ENCODE measurements at places on chromosomes 3 and 15.
A peak's percentile ranks its signal among the peaks of the same experiment; 100 is the strongest.

GRCh38 chr3:192156382-192156781, 571.0 kb downstream of the FGF12 start:
- H3K36me3 ChIP-seq = no peaks in the 10 kb centered on the region
- no peak overlapping the region for H3K4me3 ChIP-seq
- H3K27me3 ChIP-seq = no peaks in the 10 kb centered on the region
- DNase-seq = no peak

DNA sequence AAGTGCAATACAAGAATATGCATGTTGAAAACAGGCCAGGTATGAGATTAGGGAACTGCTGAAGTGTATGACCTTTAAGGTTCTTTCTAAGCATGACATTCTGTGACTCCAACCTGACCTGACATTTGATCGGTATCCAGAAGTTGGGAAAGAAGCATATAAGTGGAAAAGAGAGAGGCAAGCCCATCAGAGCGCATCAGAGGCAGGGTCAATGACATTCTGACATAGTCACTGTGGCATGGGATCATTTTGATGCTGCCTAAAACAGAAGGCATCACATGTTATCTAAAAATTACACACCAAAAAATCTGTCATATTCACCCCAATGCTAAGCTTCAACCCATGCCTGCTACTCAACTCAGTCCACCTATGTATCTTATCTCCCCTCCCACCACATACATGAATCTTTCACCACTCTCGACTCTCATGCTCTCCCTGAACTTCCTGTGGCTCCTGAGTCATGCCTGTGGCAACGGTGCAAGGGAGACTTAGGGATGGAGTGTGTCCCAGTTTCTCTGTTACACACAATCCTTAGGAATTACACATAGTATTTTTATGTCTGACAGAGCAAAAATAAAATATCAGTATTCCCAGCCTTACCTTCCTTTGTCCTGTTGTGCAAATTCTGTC, 20.5 kb upstream of the LRRN1 start:
- no peaks in the 10 kb centered on the region for H3K27me3 ChIP-seq
- no peak for DNase-seq
- H3K4me1 ChIP-seq = no peaks in the 10 kb centered on the region
- no peak overlapping the region for H3K27ac ChIP-seq

- no peak overlapping the region for H3K27ac ChIP-seq
- H3K4me3 ChIP-seq = no peak overlapping the region
- H3K27me3 ChIP-seq = no peaks in the 10 kb centered on the region
- no peaks in the 10 kb centered on the region for H3K36me3 ChIP-seq
- no peaks in the 10 kb centered on the region for H3K4me1 ChIP-seq
Observed at GRCh38 chr3:34107669-34108068, 309.2 kb downstream of the PDCD6IP start.

DNA sequence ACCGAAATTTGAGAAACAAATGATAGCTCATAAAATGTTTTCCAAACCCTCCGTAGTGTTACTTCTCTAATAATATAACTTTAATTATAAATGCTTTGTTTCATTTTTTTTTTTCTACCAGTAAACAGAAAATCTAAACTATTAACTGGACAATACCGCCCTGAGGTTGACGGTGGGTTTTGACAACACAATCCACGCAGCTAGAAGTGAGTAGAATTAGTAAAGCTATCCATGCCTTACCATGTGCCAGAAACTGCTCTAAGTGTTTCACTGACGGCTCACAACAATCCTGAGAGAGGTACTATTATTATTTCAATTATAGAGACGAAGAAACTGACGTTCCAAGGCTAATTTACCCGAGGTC, 410 bp downstream of the NDUFAF1 start:
- DNase-seq = peak; percentile 9
- no peaks in the 10 kb centered on the region for H3K4me1 ChIP-seq
- no peaks in the 10 kb centered on the region for H3K27me3 ChIP-seq
- peak overlapping the region; percentile 2 for H3K27ac ChIP-seq
- H3K4me3 ChIP-seq = peak overlapping the region; percentile 100

DNA sequence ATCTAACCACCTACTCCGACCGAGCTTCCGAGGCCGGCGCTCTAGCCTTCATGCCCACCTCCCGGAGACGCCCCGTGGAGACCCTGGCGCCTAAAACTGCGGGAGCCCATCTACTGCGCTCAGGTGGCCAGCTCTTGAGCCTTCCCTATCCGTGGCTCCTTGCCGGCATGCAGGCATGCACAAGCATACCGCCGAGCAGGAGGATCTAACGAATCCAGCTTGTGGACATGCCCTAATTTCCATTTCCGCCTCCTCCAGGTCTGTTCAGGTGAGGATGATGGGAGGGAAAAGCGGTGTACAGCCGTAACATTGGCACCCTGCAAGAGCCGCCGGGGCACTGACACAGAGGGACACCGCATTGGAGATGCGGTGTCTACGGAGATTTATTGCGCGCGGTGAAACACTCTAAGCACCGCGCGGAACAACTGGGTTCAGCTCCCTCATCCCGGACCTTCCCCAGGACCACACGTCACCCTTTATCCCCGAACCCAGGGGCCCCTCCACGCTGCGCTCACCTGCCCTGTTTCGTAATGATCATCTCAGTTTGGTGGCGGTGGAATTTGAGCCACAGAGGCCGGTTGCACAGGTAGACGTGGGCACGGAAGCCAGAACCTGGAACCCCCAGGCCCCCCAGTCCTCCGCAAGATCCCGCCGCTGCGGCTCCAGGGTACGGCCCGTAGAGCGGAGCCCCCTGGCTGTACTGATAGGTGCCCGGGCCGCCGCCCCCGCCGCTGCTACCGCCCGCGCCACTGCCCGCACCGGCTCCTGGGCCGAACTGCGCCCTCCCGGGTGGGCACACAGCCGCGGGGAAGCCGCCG, 1.0 kb downstream of the EOMES start:
- H3K4me1 ChIP-seq = peaks cover 15% of the 10 kb centered on the region
- H3K27ac ChIP-seq = no peak overlapping the region
- DNase-seq = no peak
- no peaks in the 10 kb centered on the region for H3K36me3 ChIP-seq
- peak overlapping the region; percentile 68 for H3K4me3 ChIP-seq

- DNase-seq = no peak
- H3K36me3 ChIP-seq = no peaks in the 10 kb centered on the region
- H3K27me3 ChIP-seq = no peaks in the 10 kb centered on the region
Observed at GRCh38 chr3:98501863-98502576, 4.5 kb downstream of the OR5K2 start.

DNA sequence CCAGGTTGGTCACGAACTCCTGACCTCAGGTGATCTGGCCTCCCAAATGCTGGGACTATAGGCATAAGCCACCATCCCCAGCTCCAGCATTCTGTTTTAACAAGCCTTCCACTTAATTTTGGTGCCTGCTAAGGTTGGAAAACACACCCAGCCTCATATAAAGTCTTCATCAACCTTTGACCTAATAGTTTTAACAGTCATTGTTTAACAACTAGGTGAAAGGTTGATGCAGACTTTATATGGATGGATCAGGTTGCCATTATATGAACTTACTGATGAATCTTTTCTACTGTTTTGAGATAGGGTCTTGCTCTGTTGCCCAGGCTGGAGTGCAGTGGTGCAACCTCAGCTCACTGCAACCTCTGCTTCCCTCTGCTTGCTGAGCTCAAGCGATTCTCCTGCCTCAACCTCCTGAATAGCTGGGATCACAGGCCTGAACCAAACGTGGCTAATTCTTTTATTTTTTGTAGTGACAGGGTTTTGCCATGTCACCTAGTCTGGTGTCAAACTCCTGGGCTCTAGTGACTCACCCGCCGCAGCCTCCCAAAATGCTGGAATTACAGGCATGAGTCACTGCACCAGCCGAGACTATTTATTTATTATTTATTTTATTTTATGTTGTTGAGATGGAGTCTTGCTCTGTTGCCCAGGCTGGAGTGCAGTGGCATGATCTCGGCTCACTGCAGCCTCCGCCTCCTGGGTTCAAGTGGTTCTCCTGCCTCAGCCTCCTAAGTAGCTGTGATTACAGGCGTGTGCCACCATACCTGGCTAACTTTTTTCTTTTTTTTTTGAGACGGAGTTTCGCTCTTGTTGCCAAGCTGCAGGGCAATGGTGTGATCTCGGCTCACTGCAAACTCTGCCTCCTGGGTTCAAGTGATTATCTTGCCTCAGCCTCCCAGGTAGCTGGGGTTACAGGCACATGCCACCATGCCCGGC, 3.1 kb upstream of the RPAP1 start:
- H3K27me3 ChIP-seq = no peaks in the 10 kb centered on the region
- DNase-seq = peak; percentile 51
- no peak overlapping the region for H3K27ac ChIP-seq
- no peak overlapping the region for H3K4me3 ChIP-seq
- H3K36me3 ChIP-seq = no peaks in the 10 kb centered on the region
- H3K4me1 ChIP-seq = no peaks in the 10 kb centered on the region

GRCh38 chr3:61073566-61074165, 177.6 kb downstream of the FHIT start:
- no peaks in the 10 kb centered on the region for H3K4me1 ChIP-seq
- DNase-seq = no peak
- no peak overlapping the region for H3K27ac ChIP-seq
- H3K27me3 ChIP-seq = no peaks in the 10 kb centered on the region
- H3K4me3 ChIP-seq = no peak overlapping the region

DNA sequence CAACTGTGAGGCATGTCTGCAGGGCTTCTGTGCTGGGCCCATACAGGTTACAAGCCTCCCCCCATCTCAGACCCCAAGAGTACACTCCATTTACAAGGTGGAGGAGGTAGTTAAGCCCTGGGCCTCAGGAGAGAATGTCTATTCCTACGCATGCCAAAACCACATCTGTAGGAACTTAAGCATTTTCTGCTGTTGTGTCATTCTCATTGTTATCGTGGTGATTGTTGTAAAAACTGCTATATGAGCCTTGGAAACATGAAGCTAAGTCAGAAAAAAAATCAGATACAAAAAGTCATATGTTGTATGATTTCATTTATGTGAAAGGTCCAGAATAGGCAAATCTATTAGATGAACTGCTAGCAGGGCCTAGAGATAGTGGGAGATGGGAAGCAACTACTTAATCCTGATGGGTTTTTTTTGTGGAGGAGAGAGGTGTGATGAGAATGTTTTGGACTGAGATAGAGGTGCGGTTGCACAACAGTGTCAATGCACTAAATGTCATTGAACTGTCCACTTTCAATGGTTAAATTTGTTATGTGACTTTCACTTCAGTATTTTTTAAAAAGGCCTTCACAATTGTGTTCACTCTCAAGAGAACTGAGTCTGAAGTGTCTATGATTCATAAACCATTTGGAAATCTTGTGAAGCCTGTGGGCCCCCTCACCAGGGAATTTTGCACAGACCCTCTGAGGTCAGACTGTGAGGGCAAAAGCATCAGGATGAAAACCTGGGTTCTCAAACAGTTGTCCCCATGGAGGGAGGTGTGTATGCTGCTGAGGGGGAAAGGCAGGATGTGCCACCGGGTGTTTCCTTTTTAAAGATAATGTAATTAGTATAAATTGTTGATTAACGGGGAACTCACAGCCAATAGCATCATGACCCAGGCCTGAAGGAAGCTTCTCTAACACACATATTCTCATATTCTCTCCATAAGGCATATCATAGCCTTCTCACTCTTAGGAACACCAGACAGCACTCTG, 3.2 kb downstream of the RTP3 start:
- no peaks in the 10 kb centered on the region for H3K36me3 ChIP-seq
- no peaks in the 10 kb centered on the region for H3K27me3 ChIP-seq
- DNase-seq = peak; percentile 18
- peaks cover 9% of the 10 kb centered on the region for H3K4me1 ChIP-seq

DNA sequence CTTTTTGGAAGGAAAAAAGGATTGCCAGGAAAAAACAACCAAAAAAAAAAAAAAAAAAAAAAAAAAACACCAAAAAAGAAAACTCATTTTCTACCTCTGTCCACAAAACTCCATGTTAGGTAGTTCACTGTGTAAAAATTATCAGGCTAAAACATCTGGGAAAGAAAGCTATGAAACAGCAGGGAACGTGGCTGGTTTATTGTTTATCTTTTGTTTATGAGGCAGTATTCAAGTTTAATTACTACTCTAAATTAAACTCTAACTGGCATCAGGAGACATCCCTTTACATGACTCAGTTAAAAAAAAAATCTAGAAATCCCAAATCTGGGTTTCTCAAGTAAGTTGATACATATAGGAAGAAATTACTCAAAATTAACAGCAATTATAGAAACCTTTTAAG, 21.8 kb downstream of the MEIS2 start:
- H3K36me3 ChIP-seq = no peaks in the 10 kb centered on the region
- H3K27me3 ChIP-seq = no peaks in the 10 kb centered on the region
- peaks cover 3% of the 10 kb centered on the region for H3K4me1 ChIP-seq
- H3K4me3 ChIP-seq = no peak overlapping the region

- H3K4me3 ChIP-seq = no peak overlapping the region
- no peak overlapping the region for H3K27ac ChIP-seq
- DNase-seq = no peak
- no peaks in the 10 kb centered on the region for H3K27me3 ChIP-seq
- H3K36me3 ChIP-seq = no peaks in the 10 kb centered on the region
Observed at GRCh38 chr3:171092467-171092911, 66.0 kb upstream of the SLC2A2 start.

DNA sequence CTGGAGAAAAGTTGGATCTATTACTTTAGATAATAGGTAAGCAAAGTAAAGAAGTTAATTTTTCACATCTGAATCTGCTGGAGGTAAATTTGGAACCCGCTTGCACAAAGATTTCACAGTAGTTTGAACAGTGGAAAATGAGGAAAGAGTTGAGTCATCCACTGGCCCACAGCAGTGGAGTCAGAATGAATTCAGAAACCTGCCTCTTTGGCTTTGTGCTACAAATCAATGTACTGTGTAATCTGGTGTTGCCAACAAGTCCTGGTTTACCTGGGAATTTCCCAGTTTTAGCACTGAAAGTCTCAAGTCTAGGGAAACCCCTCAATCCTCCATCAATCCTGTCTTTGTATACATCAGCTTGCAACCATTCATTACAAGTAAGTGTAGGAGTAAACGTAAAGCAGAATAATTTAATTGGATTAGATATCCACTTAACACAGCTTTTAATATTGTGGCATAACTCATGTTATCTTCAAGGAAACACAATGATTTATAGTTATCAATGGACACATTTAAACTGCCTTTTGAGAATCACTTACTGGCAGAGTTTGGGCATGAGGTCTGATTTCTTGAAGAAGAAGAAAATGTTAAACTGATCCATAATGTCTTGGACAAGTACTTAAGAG, 100.6 kb downstream of the DCLK3 start:
- H3K27me3 ChIP-seq = no peaks in the 10 kb centered on the region
- no peaks in the 10 kb centered on the region for H3K4me1 ChIP-seq
- DNase-seq = no peak
- H3K4me3 ChIP-seq = no peak overlapping the region
- no peak overlapping the region for H3K27ac ChIP-seq
- H3K36me3 ChIP-seq = no peaks in the 10 kb centered on the region
